Mammary epithelial cell (primary cell): ENCODE measurements at places on chromosomes 4 and X.
A peak's percentile ranks its signal among the peaks of the same experiment; 100 is the strongest.

DNA sequence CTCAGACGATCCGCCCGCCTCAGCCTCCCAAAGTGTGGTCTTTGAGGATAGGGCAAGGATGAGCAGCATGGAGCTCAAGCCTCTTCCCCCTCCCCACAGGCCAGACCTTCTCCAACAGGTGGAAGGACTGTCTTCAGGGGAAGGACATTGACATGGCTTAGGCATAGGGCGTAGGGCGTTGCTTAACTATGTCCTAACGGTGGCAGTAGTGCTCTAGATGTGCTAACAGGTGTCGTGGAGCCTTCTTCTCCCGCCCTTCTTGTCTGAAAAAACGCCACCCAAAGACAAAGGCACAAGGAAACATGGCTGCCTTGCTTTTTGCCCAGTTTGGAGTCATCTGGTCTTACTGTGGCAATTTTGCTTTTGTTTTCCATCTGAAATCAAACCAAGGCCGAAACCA, 219.8 kb downstream of the OR13H1 start:
- DNase-seq: peak; percentile 77

DNA sequence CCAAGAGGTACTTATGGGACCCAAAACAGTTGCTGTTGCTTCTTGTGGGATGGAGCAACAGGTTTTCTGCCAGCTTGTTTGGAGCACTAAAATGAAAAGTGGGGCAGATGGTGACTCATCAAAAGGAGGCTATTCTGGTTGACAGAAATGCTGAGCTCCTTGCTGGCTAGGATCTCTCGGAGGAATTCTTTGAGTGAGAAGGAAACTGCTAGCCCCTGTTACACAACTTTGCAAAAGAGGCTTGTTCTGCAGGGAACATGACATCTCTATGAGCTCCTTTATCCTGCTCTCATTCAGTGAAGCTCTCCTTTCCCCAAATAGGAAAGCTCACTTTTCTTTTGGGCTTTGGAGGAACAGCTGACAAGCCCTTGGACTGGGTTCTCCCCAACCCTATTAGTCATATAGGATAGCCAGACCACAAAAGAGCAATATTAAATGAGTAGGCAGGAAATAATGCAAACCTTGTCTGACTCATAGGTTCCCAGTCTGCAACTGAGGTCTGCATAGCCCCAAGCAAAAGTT, 108.3 kb downstream of the CDS1 start:
- peak; percentile 92 for DNase-seq

GRCh38 chr4:102678695-102679335, 82.0 kb downstream of the MANBA start:
- peak; percentile 60 for DNase-seq

DNA sequence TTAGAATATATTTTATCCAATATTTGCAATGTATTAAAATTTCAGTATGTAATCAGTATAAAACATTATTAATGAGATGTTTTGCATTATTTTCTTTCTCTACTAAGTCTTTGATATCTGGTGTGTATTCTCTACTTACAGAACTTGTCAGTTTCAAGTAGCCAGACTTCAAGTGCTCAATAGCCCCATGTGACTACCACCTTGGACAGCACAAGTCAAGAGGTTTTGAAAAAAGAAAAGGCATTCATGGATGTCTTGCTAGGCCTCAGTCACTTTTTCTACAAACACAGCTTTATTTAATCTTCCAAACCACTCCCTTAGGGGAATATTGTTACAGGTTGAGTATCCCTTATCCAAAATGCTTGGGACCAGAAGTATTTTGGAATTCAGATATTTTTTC, 189.4 kb downstream of the QDPR start:
- no peak for DNase-seq

DNA sequence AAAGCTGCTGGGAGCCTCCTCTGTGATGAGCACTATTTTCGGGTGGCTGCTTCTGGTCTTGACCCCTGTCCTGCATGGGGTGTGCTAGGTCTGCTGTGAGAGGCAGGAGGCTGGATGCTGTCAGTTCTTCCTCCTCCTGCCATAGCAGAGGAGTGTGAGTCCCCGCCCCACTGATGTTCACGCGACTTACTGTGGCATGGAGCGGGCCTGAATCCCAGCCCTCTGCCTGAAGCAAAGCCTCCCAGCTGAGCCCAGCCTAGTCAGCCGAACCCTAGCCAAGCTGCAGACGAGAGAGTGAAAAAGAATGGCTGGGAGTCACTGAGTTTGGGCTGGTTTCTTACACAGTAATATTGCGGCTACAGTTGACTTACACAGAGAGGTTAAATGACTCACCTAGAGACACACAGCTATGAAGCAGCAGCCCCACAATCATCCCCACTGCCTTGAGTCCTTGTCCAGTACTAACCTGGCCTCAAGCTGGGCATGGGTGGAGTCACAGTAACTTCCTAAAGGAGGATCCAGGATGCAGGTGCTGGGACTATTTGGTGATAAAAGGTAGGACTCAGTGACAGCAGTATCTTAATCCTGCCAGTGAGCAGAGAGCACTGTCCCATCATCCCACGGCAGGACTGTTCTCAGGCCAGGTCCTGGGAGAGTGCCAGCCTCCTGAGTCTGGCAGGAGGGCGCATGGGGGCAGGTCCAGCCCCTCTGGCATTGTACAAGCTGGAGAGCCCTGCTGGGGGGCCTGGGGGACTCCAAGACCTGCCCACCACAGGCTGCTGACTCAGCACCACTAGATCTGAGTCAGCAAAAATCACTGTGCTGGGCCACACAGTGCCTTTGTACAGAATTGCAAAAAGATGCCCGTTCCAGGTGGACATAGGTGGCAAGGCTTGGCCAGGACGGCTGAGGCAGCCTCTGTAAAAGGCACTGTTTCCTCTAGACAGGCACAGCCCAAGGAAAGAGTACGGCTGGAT, 60.4 kb upstream of the CRMP1 start:
- no peak for DNase-seq

GRCh38 chrX:56268888-56269287, 36.7 kb downstream of the KLF8 start:
- peak; percentile 35 for DNase-seq

DNA sequence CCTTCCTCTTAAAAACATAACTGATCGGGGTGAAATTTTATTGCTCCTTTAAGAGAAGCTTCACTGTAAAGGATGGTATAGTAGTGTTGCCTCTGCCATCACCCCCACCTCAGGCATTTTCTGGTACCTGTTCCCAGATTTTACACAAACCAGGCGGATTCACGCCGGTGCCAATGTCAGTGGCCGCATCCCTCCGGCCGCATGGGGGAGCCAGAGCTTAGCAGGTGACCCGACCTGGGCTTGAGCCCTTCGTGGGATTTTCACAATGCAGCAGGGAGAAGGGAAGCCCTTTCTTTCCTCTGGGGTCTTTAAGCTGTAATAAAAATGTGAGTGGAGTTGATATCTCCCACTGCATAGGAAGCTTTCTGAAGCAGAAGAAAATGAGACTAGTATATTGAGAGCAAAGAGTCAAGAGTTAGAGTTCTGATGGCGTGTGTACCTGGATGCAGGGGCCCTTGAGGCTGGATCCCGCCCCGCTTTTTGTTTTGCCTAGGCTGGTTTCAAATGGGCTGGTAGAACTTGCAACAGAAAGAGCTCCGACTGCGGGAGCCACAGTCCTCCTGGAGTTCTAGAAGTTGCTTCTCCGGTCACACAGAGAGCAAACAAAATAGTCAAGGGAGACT, 59.4 kb downstream of the POLR2B start:
- peak; percentile 32 for DNase-seq

DNA sequence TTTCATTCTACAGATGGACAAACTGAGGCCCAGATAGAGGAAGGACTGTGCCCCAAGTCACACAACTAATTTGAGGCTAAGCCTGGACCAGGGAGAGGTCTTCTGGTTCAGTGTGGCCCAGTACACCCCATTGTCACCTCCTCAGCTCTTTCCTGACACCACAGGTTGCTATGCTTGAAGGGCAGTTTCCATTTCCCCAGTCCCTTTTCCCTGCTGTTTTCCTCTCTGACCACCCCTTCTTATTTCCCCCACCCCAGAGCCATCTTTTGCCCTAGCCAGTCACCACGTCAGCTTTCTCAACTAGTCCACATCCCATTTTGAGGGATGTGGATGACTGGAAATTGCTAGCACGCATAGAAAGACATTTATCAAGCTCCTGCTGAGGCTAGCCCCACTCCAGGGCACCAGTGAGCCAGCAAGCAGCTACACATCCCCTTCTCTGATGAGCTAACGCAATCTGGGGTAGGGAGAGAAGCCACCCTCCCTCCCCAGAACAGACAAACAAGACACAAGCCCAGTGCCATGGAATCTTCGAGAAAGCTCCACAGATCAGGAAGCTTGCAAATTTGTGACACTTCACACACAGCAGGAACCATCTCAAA, 1.3 kb downstream of the GABRE start:
- DNase-seq: no peak

- no peak for DNase-seq
Observed at GRCh38 chr4:55249476-55249875, 96.6 kb upstream of the SRD5A3 start.

DNA sequence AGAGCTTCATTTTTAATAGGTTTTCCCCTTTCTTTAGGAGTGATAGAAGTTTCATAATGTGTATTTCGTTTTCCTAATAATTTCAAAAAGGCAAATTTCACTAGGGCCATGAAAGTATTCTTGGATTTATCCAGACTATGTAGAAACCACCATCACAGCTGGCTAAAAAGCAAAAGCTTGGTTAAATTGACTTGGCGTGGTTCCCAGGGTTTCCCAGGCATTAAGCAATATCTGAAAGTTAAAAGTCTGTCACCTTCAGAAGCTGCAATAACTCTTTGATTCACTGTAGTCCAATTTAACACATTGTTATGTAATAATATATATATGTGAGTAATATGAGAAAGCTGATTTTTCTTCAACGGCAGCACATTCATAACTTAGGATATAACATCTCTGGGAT, 38.3 kb downstream of the NDNF start:
- DNase-seq: peak; percentile 8

DNA sequence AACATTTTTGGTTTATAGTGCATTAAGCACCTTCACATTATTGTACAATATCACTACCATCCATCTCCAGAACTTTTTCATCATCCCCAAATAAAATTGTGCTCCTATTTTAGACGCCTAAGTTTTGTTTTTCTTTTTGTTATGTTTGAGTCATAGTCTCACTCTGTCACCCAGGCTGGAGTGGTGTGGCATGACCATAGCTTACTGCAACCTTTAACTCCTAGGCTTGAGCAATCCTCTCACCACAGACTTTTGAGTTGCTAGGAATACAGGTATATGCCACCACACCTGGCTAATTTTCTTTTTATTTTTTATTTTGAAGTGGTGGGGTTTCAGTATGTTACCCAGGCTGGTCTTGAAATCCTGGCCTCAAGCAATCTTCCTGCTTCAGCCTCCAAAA, 33.9 kb downstream of the PRSS12 start:
- peak; percentile 75 for DNase-seq

DNA sequence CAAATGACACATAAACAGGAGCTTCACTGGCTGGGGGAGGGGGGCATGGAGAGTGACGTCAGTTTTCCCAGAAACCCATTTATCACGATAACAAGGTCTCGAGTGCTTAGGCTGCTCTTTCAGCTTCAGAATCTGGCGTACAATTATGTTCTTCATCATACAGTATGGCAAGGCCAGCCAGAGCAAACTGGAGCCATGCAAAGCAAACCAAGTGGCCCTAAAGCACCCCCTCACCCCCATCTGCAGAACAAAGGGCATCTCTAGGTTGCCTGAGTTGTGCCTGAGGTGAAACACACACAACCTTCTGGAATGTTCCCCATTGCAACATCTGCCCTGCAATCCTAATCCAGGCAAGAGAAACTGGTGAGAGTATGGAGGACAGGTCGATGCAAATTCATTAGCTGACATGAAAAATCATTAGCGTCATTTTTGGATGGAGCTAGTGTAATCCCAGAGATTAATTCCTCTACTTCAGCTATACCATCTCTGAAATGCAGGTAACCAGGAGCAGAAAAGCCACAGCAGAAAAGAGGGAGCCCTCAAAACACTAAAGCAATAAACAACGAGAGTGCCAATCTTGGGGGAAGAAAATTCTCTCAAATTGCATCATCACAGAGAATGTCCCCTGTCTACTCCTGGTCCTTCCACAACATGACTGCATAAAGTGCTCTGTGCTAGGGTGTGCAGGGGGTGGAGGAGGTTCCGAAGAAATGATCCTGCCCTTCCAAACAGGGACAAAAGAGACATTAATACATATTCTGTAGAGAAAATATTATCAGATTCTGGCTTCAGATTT, 1.8 kb downstream of the SEPTIN6 start:
- DNase-seq: peak; percentile 8

DNA sequence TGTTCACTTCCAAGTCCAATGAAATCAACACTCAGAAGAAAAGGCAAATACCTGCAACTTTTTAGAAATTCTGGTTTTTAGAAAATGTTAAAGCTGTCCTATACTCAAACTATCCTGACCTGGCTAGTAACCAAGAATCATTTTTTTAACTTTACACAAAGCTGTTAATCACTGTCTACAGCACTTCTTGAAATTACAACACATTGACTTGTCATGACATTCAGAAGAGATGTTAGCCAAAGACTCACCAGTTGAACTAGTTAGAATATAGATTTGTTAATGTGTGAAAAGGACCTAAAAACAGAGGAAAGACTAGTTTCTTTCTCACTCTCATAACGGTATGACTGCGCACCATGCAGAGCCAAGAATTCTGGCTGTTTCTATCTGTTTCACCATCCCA, 98.8 kb downstream of the COX18 start:
- peak; percentile 37 for DNase-seq

DNA sequence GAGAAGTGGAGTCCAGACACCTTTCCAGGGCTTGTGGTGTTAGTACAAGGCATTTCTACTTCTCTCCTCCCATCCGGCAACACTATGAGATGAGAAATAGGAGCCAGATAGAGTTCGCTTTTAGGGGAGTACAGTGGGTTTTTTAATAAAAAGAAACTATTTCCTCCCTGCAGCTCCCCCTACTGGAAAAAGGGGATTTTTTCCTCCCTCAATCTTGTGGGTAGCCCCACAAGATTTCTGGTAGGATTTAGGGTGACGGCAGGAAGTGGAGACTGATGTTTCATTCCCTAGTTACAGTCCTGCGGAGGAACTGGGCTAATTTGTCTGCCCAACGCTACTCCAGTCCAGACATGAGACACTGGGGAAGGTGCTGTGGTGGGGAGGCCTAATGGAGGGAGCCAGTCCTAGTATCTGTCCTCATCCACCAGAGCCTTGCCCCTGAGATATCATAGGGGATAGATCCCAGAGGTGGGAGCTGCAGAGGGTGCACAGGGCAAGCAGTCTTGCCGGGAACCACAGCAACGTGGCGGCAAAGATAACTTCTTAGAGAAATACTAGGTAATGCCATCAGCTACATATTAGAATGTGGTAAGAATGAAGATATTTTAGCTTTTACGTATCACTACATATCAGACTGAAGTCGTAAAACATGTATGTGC, 45.5 kb upstream of the PRKG2 start:
- DNase-seq: peak; percentile 1

DNA sequence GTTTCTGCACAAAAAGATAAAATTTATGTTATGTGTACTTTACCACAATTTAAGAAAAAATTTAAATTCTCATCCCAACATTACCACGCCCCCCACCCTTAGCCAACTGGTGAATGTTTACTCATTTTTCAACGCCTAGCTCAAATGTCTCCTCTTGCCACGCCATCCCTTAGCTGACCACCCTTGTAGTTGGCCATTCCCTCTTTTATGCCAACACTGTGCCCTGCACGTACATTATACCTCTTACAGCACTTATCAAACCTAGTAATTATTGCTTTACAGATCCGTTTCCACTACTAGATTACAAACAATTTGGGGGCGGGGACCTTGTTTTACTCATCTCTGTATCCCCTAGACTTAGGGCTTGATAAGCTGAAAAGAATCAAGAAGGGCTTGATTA, 644 bp downstream of the ERCC6L start:
- no peak for DNase-seq

- no peak for DNase-seq
Observed at GRCh38 chr4:154634058-154634457, 21.6 kb upstream of the FGG start.
